CD4-positive, alpha-beta T cell treated with Interleukin-12 subunit alpha and Interleukin-12 subunit beta, for 1 hour (primary cell): ENCODE measurements at places on chromosomes 11 and 22.

DNA sequence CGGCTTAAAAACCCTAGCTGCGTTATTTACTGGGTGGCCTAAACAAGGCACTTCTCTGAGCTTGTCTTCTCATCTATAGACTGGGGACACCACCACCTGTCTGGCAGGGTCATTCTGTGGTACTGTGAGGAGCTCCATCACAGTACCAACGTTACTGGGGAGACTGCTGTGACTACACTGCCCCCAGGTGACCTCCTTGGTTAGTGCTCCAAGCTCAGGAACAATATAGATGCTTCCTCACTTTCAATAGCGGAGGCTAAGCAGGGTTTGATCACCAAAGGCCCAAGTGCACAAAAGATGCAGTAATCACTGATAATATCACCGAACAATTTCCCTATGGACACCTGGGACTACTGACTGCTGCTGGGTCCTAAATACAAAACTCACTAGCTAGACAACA lies 18.8 kb downstream of the PRPF19 start:
- peak; percentile 45 for DNase-seq

GRCh38 chr11:47157805-47158204 lies 18.9 kb downstream of the ARFGAP2 start:
- no peak for DNase-seq

- DNase-seq, result no peak
Measured at GRCh38 chr11:133844217-133844616, 1.1 kb downstream of the SPATA19 start.

- DNase-seq, result no peak
Measured at GRCh38 chr11:125763483-125763882, 15.1 kb downstream of the PATE2 start.

- DNase-seq, result no peak
Measured at GRCh38 chr11:16960250-16960649, 54.0 kb downstream of the PLEKHA7 start.

GRCh38 chr11:68840661-68841653 lies 759 bp downstream of the CPT1A start:
- DNase-seq, result peak; percentile 25

- no peak for DNase-seq
Measured at GRCh38 chr11:23404225-23405160, 544.2 kb upstream of the CCDC179 start.

DNA sequence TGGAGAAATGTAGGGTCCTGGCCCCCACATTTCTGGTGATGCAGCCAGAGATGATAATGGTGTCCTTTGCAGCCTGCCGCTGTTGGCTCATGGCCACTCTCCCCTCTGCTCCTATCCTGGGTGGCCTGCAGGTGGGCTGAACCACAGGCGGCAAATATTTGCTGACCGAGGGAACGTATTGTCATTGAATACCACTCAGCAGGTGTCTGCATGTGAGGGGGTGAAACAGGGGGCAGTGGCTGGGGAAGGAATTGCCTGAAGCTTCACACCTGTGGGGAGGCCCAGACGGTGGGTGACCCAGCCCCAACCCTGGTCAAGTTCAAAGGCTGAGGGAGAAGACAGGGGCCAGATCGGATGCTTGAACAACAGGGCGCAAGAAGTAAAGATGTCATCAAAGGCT lies 73.3 kb upstream of the WNT11 start:
- DNase-seq, result no peak

DNA sequence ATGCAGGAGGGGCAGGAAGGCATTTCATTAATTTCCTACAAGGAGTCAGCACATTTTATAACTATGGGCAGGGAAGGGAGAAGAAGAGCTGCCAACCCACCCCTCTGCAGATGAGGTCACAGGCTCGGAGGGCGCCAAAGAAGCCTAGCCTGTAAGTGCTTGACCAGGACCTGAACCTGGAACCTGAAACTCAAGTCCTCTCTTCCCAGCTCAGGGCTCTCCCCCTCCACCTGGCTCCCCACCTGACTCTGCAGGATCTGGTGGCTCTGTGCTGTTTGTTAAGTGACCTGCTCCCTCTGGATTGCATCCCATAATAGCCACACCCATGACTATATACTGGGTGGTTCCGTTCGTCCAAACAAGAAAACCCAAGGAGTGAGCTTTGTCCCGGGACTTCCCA lies 27.3 kb downstream of the SCGB1A1 start:
- no peak for DNase-seq

GRCh38 chr11:128902515-128903066 lies 11.4 kb downstream of the KCNJ5 start:
- no peak for DNase-seq

GRCh38 chr11:90809581-90809980 lies 586.7 kb upstream of the CHORDC1 start:
- no peak for DNase-seq

DNA sequence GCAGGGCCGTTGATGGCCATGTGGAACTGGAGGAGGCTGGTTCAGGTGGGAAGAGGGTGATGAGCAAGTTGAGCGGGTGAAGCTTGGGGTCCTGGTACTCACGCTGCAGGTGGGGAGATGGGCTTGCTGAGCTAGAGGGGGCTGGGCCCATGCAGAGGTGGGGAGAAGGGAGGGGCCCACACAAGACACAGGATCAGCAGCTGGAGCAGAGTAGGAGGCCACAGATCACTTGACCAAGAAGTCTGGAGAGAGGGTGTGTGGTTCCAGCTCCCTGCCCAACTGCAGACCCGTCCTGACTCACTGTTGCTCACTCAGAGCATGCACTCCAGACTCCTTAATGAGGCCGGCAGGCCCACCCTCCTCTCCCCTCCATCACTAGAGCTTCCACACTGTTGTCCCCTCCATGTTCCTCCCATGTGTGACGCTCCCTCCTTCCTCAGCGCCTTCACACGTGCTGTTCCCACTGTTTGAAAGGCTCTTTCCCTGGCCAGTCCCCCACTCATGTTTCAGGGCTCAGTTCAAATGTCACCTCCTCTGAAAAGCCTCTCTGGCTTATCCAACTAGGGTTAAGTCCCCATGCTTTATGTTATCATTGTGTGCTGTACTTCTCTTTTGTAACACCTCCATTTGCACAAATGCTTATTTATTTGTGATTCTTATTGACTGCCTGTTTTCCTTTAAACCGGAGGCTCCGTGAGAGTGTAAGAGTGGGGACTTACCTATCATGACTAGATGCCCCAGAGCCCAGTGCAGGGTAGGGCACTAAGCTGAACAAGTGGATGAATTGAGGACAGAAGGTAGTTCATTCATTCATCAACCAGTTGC lies 2.3 kb downstream of the CCDC86 start:
- DNase-seq, result no peak

DNA sequence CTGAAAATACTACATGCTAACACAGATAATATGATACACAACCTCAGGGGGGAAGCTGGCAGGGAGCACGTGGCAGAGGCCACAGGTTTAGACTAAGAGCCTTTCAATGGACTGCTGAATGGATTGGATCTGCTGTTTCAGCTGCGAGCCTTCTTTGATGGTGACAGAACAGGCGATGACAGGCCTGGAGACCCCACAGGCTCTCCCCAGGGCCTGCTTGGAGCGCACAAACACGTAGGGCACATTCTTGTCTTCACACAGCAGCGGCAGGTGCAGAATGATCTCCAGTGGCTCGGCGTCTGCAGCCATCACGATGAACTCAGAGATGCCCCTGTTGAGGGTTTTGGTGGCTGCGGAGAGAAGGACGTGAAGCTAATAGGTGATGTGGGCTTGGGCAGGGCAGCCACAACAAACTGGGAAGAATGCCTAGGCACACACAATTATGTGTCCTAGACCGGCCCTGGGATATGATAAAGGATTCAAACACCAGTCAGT lies 13.8 kb downstream of the SNU13 start:
- no peak for DNase-seq

GRCh38 chr11:8263769-8264410 lies at the start of gene LMO1:
LMO1 (minus strand) TSS chr11:8263878; CDS start chr11:8263362, 516 bp downstream.
- DNase-seq, result peak; percentile 64

DNA sequence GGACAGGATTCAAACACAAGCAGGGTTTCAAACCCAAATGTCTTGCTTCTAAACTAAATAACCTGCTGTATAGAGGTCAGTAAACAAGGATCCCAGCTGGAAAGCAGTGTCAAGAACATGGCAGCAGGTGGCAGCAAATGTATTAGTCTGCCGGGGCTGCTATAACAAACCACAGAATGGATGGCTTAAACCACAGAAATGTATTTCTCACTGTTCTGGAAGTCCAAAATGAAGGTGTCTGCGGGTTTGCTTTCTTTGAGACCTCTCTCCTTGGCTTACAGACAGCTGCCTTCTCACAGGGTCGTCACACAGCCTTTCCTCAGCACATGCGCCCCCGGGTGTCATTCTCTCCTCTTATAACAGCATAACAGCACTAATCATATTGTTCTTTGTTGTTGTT lies 65.1 kb upstream of the LRRC55 start:
- DNase-seq, result no peak

DNA sequence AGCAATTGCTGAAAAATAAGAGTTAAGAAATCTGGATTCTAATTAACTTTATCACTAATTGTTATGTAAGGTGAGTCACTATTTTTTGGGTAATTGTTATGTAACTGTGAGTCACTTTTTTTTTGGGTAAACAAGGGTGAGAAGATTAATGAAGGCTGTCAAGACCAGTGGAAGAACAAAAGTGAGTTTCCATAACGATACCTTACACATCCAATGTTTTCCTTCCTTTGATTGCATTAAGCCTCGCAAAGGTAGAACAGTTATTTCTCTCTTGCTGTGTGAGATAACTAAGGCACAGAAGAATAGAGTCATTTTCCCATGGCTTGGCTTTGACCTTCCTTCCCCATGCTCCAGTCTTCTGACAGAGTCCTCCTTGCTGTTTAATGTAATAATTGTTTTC lies 374.7 kb downstream of the DDX10 start:
- no peak for DNase-seq

GRCh38 chr11:9041747-9042146 lies 37.9 kb upstream of the NRIP3 start:
- DNase-seq, result no peak

- DNase-seq, result no peak
Measured at GRCh38 chr11:130400781-130401483, 27.5 kb downstream of the ADAMTS8 start.

GRCh38 chr22:20965888-20966855 lies 883 bp upstream of the AIFM3 start:
- DNase-seq, result no peak

DNA sequence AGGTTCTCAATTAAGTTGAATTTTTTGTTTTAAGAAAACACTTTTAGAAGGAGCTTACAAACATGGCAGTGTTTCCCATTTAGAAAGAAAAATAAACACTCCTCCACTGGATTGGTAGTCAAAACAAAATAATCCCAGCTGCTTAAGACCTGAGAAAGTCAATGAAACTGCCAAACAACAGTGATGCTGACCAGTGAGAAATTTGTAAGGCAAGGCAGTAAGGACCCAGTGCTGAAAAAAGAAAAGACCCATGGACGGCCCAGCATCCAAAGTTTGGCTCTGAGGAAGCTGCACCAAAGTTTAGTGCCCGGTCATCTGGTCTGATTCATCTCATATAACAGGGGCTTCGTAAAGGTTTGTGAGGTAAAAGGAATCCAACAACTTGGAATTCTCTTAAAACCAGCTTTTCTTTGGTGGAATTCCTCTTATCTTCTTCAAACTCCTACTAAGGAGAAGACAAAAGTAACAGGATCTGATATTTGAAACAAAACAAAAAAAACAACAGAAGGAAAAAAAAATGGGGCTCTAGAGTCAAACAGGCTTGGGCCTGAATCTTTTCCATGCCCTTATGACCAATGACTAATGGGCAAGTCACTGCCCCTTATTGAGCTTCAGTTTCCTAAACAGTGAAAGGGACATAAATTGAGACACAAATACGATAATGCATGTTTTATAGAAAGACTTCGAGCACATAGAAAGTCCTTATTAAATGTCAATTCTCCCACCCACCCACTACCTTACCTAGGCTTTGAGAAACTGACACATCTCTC lies 383.0 kb upstream of the NARS2 start:
- no peak for DNase-seq

GRCh38 chr11:36023922-36024321 lies 80.1 kb downstream of the LDLRAD3 start:
- no peak for DNase-seq

DNA sequence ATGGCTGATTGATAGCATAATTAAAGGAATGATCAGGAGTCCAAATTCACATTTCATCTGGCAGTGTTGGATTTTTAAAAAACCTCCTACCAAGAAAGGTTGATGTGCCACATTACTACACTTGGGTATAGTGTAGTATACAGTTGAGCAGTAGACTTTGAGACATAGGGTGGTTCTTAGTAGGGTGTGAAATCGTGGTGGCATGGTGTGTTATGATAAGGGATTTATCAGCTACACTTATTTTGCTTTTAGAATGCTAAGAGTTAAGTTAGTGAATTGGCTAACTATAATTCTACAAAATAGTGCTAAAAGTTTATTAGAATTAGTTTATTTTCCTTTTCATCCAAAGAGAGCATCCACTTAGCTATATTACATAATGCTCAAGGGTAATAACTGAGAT lies 13.1 kb downstream of the TBCEL start:
- no peak for DNase-seq
